ENCODE measurements at places on chromosomes 2 and 18. TPM values are rescaled to one million over a fixed set of nuclear protein-coding genes. Genes with fewer than 3 reads are reported as not detected.

DNA sequence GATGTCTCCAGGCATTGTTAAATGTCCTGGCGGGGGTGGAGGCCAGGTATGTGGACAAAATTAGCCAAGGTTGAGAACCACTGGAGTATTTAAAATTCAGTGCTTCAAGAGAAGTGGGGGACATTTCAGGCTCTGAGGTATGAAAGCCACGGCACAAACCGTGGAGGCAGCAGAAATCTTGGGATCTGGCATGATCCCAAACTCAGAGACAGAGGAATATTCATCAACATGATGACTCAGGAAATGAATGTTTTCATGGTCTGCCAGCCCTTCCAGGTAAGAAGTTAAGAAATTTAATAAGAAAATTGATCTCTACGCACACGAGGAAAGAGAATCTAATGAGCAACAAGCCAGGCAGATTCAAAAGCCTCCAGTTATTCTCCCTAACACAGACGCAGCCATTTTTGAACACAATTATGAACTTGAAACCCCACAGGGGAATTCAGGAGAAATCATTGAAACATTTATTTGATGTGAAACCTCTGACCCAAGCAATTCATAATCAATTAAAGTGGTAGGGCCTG, 11.3 kb upstream of the GRP start:
- DNase-seq, result no peak

DNA sequence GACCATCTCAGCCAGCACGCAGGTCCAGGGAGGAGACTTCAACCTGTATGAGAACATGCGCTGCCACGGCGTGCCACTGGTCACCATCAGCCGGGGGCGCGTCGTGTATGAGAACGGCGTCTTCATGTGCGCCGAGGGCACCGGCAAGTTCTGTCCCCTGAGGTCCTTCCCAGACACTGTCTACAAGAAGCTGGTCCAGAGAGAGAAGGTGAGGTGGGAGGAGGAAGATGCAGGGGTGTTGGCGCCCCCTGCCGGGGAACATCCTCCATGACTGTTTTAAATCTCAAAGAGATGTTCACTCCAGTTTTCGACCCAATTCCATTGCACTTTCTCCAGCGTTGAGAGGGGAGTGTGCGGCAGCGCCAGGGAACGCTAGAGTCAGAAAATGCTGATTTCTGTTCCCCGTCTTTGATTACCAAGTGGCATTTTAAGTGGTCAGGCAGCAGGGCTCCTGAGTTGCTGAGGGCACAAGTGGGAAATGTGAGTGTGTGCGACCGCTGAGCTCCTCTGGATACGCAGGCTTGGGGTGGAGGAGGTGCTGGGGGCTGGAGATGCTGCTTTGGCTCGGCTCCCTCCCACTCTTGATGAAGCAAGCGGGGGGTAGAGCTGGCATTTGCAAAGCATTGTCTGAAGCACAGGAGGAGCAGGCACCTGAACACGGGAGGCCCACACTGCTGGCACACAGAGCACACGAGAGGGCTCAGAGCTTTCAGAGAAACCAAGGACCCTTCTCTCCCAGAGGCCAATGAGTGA, 27.7 kb upstream of the MAPRE3 start:
- peak; percentile 70 for DNase-seq

The ALPG gene
- not detected for polyA plus RNA-seq

GRCh38 chr2:45894211-45894610, 242.7 kb downstream of the PRKCE start:
- DNase-seq, result no peak

- no peak for DNase-seq
Measured at GRCh38 chr2:223315813-223316212, 263.8 kb downstream of the KCNE4 start.

The WDR12 gene
- 17.3 TPM for polyA plus RNA-seq

GRCh38 chr2:74915743-74916142, 42.7 kb upstream of the POLE4 start:
- no peak for DNase-seq

The IL1RL1 gene
- 36.6 TPM for polyA plus RNA-seq

- peak; percentile 72 for DNase-seq
Measured at GRCh38 chr2:62270728-62271127, 74.8 kb downstream of the B3GNT2 start.

DNA sequence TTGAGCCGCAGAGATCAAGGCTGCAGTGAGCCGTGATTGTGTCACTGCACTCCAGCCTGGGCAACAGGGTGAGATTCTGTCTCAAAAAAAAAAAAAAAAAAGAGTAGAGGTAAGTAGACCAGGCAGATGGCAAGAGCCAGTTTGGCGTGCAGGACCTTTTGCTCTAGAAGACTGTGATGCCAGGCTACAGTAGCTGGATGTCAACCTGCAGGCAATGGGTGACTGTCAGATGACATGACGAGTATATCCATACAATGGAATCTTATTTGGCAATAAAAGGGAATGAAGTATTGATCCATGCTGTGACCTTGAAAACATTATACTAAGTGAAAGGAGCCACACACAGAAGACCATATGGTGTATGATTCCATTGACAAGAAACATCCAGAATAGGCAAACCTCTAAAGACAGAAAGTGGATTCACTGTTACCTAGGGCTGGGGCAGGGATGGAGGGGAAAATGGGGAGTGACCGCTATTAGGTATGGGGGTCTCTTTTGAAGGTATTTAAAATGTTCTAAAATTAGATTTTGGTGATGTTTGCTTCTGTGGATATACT, 11.2 kb upstream of the DGUOK start:
- no peak for DNase-seq

The C1QL2 gene
- not detected for polyA plus RNA-seq

The WDR43 gene
- 20.6 TPM for polyA plus RNA-seq

DNA sequence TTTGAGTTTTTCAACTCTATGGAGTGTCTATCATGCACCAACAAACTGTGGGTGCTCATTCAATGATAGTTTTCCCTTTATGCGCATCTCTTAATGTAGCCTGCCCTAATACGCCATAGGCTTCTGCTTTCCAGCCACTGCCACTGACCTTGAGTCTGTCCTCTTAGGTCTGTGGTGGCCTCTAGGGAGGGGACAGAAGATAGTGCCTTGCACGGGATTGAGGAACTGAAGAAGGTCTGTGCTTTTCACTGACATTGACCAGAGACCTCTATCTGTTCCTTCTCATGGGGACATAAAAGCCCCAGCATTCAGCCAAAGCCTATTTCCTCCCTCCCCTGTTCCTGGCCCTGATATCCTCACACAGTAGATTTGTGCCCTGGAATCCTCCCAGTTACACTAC, 2.3 kb downstream of the GCKR start:
- DNase-seq, result no peak

The AMER3 gene
- polyA plus RNA-seq, result not detected

- peak; percentile 61 for DNase-seq
Measured at GRCh38 chr2:221943076-221943810, 355.6 kb downstream of the PAX3 start.

The ANKRD30BL gene
- not detected for polyA plus RNA-seq

The UGT1A3 gene
- not detected for polyA plus RNA-seq

The ALKAL2 gene
- polyA plus RNA-seq, result 0.25 TPM

DNA sequence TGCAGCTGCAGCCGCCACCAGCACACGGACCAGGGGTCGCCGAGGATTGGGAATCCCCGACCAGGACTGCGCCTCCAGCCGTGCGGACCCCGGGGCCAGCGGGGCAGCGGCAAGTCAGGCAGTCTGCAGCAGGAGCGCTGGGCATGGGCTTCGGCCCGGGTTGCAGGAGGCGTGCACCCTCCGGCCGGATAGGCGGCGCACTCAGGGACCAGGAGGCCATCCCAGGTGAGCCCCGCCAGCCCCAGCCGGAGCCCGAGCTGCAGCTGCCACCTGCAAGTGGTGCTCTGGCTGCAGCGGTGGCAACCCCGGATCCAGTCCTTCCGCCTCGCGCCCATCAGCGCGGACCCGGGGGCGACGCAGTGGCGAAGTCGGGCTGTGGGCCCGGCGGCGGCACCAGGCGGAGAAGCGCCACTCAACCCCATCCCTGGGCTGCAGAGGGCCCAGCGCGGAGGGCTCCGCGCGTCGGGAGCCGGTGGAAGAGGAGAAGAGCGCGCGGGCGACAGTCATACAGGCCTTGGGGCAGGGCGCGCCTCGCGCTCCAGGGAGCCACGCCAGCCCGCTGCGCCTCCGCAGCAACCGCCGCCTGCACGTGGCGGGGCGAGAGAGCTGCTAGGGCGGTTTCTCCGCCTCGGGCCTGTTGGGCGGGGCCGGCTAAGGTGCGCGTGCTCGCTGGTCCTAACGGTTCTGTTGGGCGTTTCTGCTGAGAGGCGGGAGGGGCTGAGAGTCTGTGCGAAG, 73.8 kb downstream of the RPIA start:
- DNase-seq, result peak; percentile 26

DNA sequence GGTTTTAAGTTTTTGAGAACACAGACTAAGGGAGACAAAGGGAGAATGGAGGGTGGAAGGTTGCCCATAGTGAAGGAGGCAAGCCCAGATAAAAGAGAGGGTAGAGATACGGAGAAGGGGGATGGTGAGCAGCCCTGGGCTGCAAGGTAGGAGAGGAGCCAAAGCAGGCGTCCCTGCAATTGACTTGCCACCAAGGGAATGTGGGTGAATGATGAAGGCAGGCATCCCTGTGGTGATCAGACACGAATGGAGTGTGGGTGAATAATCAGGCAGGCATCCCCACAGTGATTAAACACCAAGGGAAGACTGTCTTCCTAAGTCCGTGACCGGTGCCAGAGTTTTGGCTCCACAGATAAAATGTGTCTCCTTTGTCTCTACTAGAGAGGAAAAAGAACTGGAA, 16.5 kb upstream of the ALPK2 start:
- DNase-seq, result no peak

GRCh38 chr2:234674781-234675201, 177.9 kb upstream of the ARL4C start:
- DNase-seq, result no peak

The POTEJ gene
- polyA plus RNA-seq, result not detected

The EGR4 gene
- not detected for polyA plus RNA-seq

The EML6 gene
- polyA plus RNA-seq, result 0.91 TPM

The IL37 gene
- not detected for polyA plus RNA-seq

- no peak for DNase-seq
Measured at GRCh38 chr2:188314314-188315054, 22.8 kb downstream of the GULP1 start.

The MYL12A gene
- 2,104 TPM for polyA plus RNA-seq

GRCh38 chr18:48831113-48831759, 119.5 kb downstream of the SMAD7 start:
- DNase-seq, result no peak

The KYNU gene
- polyA plus RNA-seq, result 0.69 TPM

DNA sequence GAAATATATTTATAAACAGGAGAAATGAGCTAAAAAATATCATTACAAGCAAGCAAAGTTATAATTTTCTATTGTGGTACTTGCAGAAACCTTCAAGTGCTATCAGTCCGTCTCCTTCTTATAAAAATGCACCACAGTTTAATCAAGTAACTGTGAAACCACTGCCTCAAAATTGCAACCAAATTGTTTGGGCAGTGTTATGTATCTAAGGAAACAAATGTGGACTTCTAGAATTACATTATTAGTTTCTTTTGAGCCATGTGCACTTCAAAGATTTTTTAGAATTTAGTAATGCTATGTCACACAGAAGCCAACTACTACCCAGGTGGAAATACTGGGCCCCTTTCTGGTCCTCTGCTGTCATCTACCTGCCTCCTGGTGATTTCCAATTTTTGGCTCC, 495.6 kb downstream of the NYAP2 start:
- DNase-seq, result no peak
